Lower leg skin (tissue), 4 donors: ENCODE measurements at places on chromosomes 12 and 14.
A peak's percentile ranks its signal among the peaks of the same experiment; 100 is the strongest.

GRCh38 chr14:105166571-105167302 lies 1.8 kb downstream of the JAG2 start:
- DNase-seq, result no peak

- peak; percentile 97 for DNase-seq
Observed at GRCh38 chr12:62793256-62794217, 141.4 kb downstream of the PPM1H start.

GRCh38 chr12:52827499-52828090 lies 6.5 kb downstream of the KRT79 start:
- no peak for DNase-seq

DNA sequence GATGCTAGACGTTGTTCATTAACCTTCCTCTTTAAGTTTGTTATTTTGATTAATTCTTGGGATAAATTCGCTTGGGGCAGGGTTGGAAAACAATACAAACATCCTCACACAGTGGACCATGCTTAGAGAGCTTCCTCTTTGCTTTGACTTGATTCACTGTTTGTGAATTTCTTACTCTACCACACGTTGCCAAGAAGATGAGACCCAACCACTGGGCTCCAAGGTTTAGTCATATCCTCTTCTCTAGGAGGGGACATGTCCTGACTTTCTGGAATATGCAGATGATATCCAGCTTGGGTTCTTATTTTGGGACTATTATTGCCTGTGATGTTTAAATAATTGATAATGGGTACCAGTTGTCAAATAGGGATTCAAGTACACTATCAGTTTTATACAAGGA lies 428.2 kb downstream of the ATP23 start:
- DNase-seq, result no peak

- DNase-seq, result no peak
Observed at GRCh38 chr14:31326111-31326510, 94.2 kb downstream of the HEATR5A start.
